ENCODE measurements at places on chromosomes 4 and X. TPM values are rescaled to one million over a fixed set of nuclear protein-coding genes. Genes with fewer than 3 reads are reported as not detected.
A peak's percentile ranks its signal among the peaks of the same experiment; 100 is the strongest.

The SLITRK4 gene
- total RNA-seq: not detected

GRCh38 chrX:69900491-69900890 is 149.2 kb downstream of the AWAT2 start:
- no peak for DNase-seq
- H3K36me3 ChIP-seq: no peaks in the 10 kb centered on the region
- H3K4me1 ChIP-seq: no peaks in the 10 kb centered on the region
- H3K4me3 ChIP-seq: no peak overlapping the region
- H3K27me3 ChIP-seq: no peaks in the 10 kb centered on the region

The PHKA1 gene
- total RNA-seq: 10.5 TPM

- no peaks in the 10 kb centered on the region for H3K4me1 ChIP-seq
- H3K36me3 ChIP-seq: no peaks in the 10 kb centered on the region
- H3K27me3 ChIP-seq: no peaks in the 10 kb centered on the region
- no peak overlapping the region for H3K27ac ChIP-seq
These were observed 10.4 kb upstream of the ABLIM2 start for GRCh38 chr4:8168832-8169598.

The FUNDC1 gene
- 44.2 TPM for total RNA-seq

- no peak overlapping the region for H3K4me3 ChIP-seq
- no peak overlapping the region for H3K27ac ChIP-seq
- peak; percentile 24 for DNase-seq
- no peaks in the 10 kb centered on the region for H3K4me1 ChIP-seq
These were observed 74.8 kb upstream of the SMARCA5 start for GRCh38 chr4:143438710-143439109.

The MTNR1A gene
- total RNA-seq: 1.2 TPM

The RXFP1 gene
- total RNA-seq: not detected

GRCh38 chrX:37955273-37955672 is 51.1 kb upstream of the SYTL5 start:
- no peak overlapping the region for H3K4me3 ChIP-seq
- H3K27ac ChIP-seq: no peak overlapping the region
- no peak for DNase-seq
- no peaks in the 10 kb centered on the region for H3K4me1 ChIP-seq
- no peaks in the 10 kb centered on the region for H3K36me3 ChIP-seq

GRCh38 chrX:118862979-118863378 is 39.4 kb downstream of the ZCCHC12 start:
- no peaks in the 10 kb centered on the region for H3K36me3 ChIP-seq
- H3K4me1 ChIP-seq: no peaks in the 10 kb centered on the region
- DNase-seq: no peak
- no peaks in the 10 kb centered on the region for H3K27me3 ChIP-seq

- H3K36me3 ChIP-seq: no peaks in the 10 kb centered on the region
- H3K27me3 ChIP-seq: no peaks in the 10 kb centered on the region
- peak overlapping the region; percentile 2 for H3K27ac ChIP-seq
- H3K4me3 ChIP-seq: no peak overlapping the region
These were observed 48.2 kb downstream of the TMEM156 start for GRCh38 chr4:38983787-38984598.

GRCh38 chr4:107304699-107305286 is 268.7 kb upstream of the DKK2 start:
- H3K36me3 ChIP-seq: no peaks in the 10 kb centered on the region
- H3K4me3 ChIP-seq: no peak overlapping the region
- DNase-seq: no peak
- no peaks in the 10 kb centered on the region for H3K4me1 ChIP-seq
- H3K27me3 ChIP-seq: no peaks in the 10 kb centered on the region

DNA sequence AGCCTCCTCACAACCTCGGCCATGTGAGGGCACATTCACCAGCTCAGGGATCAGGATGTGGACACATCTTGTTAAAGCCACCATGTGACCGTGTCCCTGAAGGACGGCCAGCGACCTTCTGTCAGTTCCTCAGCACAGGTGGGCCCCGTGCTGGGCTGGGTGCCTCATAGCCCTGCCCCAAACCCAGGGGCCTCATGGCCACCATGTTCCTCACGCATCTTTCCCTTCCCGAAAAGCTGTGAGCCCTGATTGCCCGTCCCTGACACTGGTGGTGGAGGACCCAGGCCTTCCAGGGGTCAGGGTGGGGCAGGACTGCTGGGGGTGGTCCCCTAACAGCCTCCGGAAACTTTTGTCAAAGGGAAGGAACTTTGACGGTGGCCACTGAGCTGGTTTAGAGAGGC is 60.1 kb upstream of the ADRA2C start:
- H3K27ac ChIP-seq: no peak overlapping the region
- no peaks in the 10 kb centered on the region for H3K4me1 ChIP-seq
- H3K27me3 ChIP-seq: peaks cover 16% of the 10 kb centered on the region

The ART3 gene
- not detected for total RNA-seq

- H3K4me1 ChIP-seq: no peaks in the 10 kb centered on the region
- H3K4me3 ChIP-seq: no peak overlapping the region
- no peaks in the 10 kb centered on the region for H3K27me3 ChIP-seq
These were observed 19.6 kb upstream of the LCORL start for GRCh38 chr4:18041114-18041513.

The EDNRA gene
- total RNA-seq: 23.9 TPM

DNA sequence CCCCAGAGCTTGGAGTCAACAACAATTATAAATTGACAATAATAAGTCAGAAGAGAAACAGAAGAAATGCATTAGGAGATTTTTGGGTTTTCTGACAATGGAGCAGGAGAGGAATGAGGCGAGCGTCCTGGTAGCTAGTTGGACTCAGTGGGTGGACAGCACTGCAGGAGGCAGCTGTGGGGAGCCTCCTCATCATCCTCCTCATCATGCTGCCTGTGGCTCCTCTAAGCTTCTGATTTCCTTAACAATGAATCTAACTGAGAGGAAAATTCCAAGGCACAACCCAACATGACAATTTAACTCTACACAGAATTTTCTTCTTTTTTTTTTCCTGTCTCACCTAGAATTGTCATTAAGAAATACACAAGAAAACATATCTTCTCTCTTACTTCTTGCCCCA is 357.1 kb upstream of the NOCT start:
- no peaks in the 10 kb centered on the region for H3K36me3 ChIP-seq
- no peaks in the 10 kb centered on the region for H3K27me3 ChIP-seq
- no peak for DNase-seq
- no peaks in the 10 kb centered on the region for H3K4me1 ChIP-seq
- H3K27ac ChIP-seq: no peak overlapping the region

DNA sequence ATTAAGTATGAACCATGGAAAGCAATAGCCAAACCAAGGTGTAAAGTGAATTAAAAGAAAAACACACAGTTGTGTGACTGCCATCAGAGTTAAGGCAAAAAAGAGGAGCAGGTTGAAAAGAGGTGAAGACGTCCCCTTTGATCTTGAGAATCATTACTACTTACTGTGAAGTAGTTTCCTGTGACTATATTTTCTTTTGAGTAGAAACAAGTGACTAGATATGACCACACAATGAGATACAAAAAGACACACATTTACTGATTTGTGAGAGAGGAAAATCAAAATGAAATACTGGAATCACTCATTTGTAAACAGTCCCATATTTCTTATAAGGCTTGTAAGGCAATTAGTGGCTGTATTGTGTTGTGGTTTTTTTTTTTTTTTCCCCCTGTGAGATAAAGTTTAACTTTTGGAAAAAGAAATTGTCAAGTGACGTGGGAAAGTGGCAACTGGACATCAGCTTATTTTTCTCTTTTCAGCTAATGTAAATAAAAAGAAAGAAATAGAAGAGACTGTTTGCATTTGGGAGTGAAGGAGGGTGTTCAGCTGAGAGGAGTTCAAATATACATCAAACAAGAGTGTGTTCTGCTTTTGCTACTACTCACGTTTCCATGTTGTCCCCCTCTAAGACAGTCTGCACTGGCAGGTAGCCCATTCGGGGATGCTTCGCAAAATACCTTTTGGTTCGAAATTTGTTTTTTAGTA is 106.4 kb upstream of the FTHL17 start:
- no peak overlapping the region for H3K4me3 ChIP-seq
- H3K27me3 ChIP-seq: no peaks in the 10 kb centered on the region
- H3K27ac ChIP-seq: no peak overlapping the region
- no peaks in the 10 kb centered on the region for H3K4me1 ChIP-seq
- no peaks in the 10 kb centered on the region for H3K36me3 ChIP-seq

- no peaks in the 10 kb centered on the region for H3K36me3 ChIP-seq
- DNase-seq: no peak
- no peak overlapping the region for H3K4me3 ChIP-seq
These were observed 76.5 kb upstream of the LSM6 start for GRCh38 chr4:146098978-146099377.

The GRPEL1 gene
- total RNA-seq: 78.2 TPM

DNA sequence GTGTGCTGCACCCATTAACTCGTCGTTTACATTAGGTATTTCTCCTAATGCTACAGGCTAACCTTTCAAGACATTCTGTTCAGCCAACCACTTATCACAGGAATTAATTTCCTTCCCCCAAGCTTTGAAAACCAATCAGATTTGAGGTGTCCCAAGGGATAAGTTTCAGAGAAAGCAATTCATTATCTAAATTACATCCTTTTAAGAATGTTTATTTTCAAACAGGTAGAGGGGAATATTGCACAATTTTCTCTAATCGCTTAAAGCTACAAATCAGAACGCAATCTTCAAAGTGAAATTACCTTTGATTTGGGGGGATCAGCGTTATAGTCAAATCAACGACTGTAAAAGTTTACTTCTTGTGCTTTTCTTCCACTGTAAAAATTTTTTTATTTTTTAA is 1.6 kb downstream of the CLOCK start:
- peak overlapping the region; percentile 73 for H3K4me3 ChIP-seq
- H3K4me1 ChIP-seq: peaks cover 5% of the 10 kb centered on the region
- peak overlapping the region; percentile 87 for H3K27ac ChIP-seq
- DNase-seq: no peak
- H3K36me3 ChIP-seq: no peaks in the 10 kb centered on the region

- no peak overlapping the region for H3K27ac ChIP-seq
- H3K4me3 ChIP-seq: no peak overlapping the region
- H3K4me1 ChIP-seq: no peaks in the 10 kb centered on the region
- H3K36me3 ChIP-seq: no peaks in the 10 kb centered on the region
These were observed 84.2 kb downstream of the SLC2A9 start for GRCh38 chr4:9937078-9937477.

- peaks cover 17% of the 10 kb centered on the region for H3K4me1 ChIP-seq
- H3K27ac ChIP-seq: no peak overlapping the region
- no peak for DNase-seq
- H3K4me3 ChIP-seq: no peak overlapping the region
These were observed 250.0 kb upstream of the SLC7A11 start for GRCh38 chr4:138492176-138492575.

The CXorf49 gene
- total RNA-seq: not detected

- peaks cover 21% of the 10 kb centered on the region for H3K36me3 ChIP-seq
- peak overlapping the region; percentile 94 for H3K4me3 ChIP-seq
- no peaks in the 10 kb centered on the region for H3K27me3 ChIP-seq
- peaks cover 41% of the 10 kb centered on the region for H3K4me1 ChIP-seq
- H3K27ac ChIP-seq: peak overlapping the region; percentile 11
These were observed 1.9 kb downstream of the USP38 start for GRCh38 chr4:143186649-143187048.

Measured in A673 (cell line).